GM18507 (cell line): ENCODE measurements at places on chromosomes 7 and 10.
A peak's percentile ranks its signal among the peaks of the same experiment; 100 is the strongest.

GRCh38 chr7:104862719-104863118 lies 151.3 kb upstream of the KMT2E start:
- no peak for DNase-seq

GRCh38 chr10:42707234-42707633 lies 68.9 kb upstream of the ZNF33B start:
- DNase-seq: no peak

- DNase-seq: no peak
Observed at GRCh38 chr10:5428133-5428532, 15.8 kb downstream of the NET1 start.

GRCh38 chr7:373818-374705 lies 84.1 kb downstream of the FOXL3 start:
- DNase-seq: no peak

DNA sequence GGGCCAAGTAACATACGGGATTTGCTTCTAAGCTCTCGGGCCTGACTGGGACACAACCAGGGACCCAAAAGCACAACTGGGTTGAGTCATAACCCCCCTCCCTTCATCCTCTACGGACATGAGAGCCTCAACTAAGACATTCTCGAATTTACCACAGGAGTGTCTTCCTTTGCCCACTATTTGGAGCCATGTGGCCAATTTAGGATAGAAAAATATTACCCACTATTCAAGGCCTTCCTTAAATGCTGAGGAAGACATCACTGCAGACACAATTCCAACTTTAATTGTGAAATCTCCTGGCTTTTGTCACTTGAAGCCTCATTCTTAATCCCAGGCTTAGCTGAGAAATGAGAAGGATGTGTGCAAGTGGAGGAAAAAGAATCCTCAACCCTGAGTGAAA lies 11.8 kb downstream of the CTBP2 start:
- DNase-seq: no peak

DNA sequence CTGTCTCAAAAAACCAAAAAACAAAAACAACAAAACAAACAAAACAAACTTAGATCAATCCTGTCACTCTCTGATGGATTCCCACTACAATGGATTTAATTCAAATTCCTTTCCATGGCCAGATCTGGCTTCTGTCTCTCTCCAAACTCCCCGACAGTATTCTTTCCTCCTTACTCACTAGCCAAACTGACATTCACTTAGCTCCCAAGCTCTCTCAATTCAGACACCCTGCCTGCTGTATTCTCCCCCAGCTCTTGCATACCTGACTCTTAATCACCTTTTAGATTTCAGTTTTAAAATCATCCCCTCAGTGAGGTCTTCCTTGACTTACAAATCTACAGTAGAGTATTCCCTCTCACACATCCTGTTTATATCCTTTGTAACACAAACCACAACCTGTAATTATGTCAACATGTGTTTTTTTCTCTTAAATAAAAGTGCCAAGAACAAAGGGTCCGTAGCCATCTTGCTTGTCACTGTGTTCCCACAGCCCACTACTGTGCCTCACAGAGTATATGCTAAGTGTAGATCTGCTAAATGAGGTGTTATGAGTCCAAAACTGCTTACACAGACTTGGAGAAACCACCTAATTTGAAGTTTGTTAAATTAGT lies 14.4 kb downstream of the HERPUD2 start:
- DNase-seq: no peak

GRCh38 chr7:100860702-100861615 lies 6.2 kb upstream of the TRIP6 start:
- no peak for DNase-seq

- DNase-seq: no peak
Observed at GRCh38 chr10:103333934-103334520, 16.9 kb downstream of the PCGF6 start.

DNA sequence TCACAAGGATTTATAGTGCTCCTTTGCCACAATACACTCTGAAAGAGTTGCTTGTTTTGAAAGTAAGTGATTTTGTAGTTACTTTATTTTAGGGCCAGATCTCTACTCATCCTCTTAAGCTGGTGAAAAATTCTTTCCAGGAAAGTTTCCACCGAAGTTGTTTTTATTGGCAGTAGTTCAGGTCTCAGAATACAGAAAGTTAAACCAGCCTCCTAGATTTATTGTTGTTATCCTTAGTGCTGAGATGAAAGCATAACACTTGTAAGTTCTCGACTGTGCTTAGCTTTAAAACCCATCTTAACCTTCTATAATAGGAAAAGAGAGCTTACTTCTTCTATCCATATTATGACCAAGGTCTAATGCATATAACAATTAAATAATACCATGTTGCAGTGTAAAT lies 5.5 kb downstream of the AP3M1 start:
- DNase-seq: no peak

- DNase-seq: peak; percentile 37
Observed at GRCh38 chr10:18312374-18313139, 172.3 kb downstream of the CACNB2 start.

DNA sequence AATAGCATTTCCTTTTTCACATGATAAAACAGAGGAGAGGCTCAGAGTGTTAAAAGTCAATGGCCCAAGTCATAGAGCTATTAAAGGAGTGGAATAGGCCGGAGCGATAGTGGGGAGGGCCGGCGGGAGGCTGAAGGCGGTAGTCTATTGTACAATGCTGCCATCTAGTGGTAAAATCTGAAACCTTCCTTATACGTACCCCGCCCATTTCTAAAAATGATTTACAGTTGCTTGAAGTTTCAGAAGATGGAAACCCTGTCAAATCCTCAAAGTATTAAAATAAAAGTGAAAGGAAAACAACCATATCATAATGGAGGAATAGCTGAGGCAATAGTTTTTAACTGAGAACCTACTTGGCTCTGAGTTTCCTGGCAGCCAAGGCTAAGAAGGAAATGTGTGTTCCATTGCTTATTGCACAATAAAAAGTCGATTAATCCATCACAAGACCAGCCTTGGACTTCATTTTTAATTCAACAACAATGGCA lies 209.1 kb downstream of the CCSER2 start:
- peak; percentile 45 for DNase-seq

- DNase-seq: no peak
Observed at GRCh38 chr10:70286616-70287015, 2.8 kb upstream of the NPFFR1 start.

GRCh38 chr10:96588060-96588554 lies 1.3 kb upstream of the TM9SF3 start:
- no peak for DNase-seq

DNA sequence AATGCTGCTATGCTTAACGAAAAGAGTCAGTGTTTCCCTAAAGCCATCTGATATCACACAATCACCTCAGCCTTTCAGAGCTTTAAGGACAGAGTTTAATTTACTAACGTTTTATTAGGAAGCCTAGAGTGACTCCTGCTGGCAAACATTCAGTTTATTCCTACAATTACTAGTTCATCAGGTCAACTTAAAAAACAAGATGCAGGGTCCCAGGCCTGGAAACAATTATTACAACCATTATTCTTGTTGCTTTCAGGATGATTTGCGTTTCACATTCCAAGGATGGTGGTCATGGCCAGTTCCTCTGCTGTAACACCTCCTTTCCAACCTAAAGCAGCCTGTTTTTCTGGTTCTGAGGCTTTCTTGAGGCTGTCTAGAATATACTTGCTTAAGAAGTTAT lies 1.5 kb upstream of the FAM53B start:
- no peak for DNase-seq

DNA sequence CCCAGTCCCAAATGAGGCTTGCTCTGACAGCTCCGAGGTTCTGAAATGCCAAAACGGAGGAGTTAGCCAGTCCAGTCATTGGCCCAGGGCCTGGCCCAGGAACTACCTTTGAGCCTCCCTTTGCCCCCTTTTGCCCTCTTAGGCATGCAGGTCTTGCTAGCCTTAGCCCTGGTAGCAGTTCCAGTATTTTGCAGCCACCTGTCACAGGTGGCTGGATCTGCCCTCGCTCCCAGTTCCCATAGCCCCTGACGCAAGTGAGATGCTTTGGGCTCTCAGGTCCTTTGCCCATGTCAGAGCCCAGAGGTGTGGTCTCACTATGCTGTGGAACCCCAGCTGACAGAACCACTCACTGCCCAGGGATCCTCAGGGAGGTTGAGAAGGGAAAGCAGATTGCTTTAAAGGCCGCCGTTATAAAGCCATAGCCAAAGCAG lies 42.0 kb downstream of the GPRIN2 start:
- no peak for DNase-seq

GRCh38 chr7:32167815-32168214 lies 97.6 kb upstream of the PDE1C start:
- no peak for DNase-seq

DNA sequence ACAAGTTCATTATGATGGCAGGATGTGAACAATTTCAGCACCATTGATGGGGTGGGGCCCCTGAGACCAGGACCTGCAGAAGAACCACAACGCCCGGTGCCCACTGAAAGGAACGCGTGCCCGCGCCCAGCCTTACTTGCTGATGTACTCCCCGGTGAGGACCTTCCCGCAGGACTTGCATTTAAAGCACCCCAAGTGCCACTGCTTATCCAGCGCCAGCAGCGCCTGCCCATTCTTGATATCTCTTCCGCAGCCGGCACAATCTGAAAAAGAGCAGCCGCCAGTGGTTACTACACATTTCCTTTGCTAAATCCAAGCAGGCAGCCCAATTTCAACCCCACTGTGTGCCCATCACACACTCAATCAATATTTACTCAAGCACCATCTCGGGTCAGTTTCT lies 110.6 kb downstream of the ABLIM1 start:
- DNase-seq: no peak

DNA sequence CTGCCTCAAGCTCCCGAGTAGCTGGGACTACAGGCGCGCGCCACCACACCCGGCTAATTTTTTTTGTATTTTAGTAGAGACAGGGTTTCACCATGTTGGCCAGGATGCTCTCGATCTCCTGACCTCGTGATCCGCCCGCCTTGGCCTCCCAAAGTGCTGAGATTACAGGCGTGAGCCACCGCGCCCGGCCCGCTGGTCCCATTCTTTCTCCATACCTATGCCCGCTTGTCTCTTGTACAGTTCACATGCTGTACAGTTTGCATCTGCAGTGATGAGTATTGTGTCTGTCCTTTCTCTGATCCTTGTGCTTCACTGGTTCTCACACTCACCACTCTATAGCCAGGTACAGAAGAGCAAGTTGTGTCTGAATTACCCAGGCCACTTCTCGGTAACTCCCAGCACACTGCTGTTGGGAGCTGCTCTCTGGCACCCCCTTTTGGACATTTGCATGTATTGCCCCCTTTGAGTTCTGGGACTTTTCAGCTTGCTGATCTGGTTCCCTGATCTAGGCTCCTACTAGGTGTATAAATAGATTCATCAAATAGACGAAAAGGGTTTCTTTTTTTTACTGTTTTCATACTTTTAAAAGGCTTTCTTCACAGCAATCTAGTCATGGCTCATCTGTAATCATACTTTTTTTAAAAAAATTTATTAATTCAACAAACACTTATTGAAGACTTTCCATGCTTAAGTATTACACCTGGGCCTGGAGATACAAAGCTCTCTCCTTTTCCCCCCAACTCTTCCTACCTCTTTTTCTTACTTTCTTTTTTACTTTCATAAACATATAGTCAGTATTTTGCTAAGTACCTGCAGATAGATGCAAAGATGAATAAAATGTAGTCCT lies 53.5 kb downstream of the AOAH start:
- DNase-seq: peak; percentile 20

DNA sequence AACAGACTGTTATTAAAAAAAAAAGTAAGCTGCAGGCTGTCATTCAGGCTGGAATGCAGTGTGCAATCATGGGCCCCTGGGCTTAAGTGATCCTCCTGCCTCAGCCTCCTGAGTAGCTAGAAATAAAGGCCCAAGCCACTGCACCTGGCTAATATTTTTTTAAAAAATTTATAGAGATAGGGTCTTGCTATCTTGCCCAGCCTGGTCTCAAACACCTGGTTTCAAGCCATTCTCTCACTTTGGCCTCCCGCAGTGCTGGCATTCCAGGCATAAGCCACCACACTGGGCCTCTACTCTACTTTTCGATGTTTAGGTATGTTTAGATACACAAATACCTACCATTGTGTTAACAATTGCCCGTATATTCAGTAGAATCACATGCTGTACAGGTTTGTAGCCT lies 270.4 kb upstream of the PRKCQ start:
- DNase-seq: no peak

- DNase-seq: no peak
Observed at GRCh38 chr7:112395411-112395810, 54.8 kb upstream of the IFRD1 start.

DNA sequence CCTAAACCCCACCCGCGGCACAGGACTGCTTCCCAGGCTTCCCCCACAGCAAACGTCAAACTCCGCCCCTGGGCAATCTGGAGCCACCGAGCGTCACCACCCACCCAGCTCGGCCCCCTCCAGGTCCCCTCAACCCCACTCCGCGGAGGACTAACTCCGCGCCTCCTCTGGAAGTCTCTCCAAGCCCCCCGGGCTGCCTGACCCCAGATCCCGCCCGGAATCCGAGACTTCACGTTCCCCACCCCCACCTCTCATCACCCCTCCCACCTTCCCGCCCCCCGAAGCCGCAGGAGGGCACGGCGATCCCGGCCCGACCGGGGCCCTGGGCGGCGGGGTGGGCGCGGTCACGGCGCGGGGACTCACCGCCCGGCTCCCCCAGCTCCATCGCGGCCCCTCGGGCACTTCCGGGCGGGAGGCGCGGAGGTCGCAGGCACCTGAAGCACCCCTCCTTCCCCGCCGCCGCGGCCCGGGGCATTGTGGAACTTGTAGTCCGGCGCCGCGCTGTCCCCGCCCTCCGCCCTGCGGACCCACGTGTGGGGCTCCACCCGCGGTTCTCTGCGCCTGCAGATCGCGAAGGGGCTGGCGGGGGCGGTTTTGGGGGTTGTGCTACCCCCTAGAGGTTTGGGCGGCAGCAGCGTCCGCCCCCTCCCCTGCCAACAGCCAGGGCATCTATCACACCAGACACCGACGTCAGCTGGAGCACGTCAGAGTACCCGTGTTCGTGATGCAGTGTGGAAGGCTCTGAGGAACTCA lies at the start of gene TMUB1:
TSS of gene TMUB1 (minus strand) at position 423 of the 753 bp plus-strand sequence. CDS start 930 bp downstream, outside the sequence.
- DNase-seq: peak; percentile 58

DNA sequence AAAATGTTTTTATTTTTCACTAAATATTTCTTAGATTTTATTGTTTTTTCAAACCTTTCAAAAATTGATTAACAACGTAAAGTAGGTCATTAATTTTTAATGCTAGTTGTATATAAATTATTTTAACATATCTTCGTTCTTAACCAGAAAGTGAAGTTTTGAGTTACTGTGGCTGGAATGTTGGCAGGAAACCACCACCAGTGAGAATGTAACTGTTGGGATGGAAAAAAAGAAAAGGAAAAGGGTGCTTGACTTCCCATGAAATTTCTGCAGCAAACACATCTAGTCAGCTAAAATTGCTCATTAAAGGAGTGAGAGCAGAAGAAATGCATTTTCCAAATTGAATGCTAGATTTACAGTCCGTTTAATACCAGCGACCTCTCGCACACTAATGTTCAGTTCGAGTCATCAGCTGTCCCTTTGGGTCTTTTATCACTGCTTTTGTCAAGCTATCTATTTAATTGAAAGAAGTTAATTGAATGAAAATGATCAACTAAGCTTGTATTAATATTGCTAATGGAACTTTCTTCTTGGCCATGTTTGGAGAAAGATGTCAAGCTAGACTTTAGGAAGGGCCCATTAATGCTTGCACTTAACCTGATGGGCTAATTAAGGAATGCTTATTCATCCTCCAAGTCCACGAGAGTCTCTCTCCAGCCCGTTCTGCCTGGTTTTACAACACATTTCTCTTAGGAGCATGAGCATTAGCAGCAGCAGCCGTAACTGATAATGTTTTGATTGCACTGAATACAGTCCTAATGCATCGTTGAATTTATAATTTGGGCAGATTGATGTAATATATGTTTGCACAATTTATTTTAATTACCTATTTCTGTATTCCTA lies 70.1 kb downstream of the UBE3C start:
- no peak for DNase-seq
